ENCODE measurements at places on chromosomes 1 and 21.

- no peak for DNase-seq
Observed at GRCh38 chr1:79797487-79797886, 791.0 kb upstream of the ADGRL4 start.

GRCh38 chr1:203631946-203632345 lies 5.3 kb downstream of the ATP2B4 start:
- no peak for DNase-seq

DNA sequence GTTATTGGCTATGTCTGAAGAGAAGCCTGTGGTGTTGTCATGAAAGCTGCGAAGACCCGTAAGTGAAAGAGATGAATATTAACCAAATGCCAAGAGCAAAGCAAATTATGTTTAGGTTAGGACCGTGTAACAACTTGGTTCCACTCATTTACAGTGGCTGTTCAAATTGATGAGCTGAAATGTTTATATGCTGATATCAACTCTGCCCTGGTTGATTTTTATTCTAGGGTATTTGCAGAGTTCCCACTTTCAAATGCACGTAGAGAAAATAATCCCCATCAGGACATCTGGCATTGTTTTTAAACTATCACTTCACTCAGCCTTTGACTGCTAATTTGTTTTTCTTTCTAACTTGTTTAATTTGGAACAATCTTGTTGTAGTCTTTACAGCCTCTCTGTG lies 581.6 kb upstream of the ADAMTS5 start:
- DNase-seq = no peak

DNA sequence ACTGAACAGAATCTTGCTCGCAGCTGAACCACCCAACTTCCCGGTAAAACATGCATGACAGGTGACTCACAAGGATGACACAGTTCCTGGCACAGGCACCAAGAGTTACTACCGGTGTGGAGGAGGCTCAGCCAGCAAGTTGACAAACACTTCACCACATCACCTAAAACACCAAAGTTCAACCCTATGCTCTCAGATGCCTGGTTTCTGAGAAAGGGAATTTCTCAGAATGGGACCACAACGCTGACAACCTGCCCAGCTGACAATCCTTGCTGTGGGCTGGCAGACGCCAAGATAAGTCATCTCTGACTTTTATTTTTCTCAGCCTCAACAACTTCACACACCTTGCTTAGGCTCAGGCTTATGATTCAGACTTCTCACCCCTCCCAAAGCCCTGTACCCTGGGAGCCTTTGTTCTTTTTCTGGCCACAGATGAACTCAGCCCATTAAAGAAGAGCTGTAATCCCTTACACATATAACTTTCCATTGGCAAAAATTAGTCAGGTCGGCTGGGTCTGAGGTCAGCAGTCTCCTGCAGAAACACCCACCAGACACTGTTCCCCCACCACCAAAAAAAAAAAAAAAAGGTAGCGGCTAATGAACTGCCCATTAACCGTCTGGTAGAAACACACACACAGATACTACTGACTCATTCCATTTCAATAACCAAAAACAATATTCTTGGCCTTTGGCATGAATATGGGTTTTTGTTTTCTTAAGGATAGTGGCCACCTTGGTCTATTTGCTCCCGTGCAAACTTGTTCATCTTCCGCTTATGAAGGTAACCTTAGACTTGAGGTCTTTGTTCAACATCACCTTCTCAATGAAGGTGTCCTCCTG lies 10.8 kb upstream of the TIAM1 start:
- DNase-seq = no peak

DNA sequence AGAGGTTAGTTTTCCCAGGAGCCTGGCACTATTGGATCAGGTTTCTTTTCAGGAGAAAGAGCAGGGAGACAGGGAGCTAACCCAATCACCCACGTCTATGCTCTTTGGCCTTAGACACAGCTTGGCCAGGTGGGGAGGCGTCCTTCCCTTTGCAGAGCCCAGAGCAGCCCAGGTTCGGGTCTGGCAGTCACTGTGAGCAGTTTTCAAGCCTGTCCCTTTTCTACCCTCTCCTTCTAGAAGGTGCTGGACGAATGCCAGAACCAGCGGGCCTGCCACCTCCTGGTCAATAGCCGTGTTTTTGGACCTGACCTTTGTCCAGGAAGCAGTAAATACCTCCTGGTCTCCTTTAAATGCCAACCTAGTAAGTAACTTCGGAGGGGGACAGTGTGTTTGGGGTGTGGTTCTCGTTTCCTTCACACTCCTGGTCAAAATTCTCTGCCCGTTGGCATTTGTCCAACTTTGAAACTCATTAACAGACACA lies 44.9 kb downstream of the EVA1C start:
- no peak for DNase-seq

GRCh38 chr1:4745560-4745959 lies 91.2 kb downstream of the AJAP1 start:
- DNase-seq = no peak

- no peak for DNase-seq
Observed at GRCh38 chr1:239361403-239361802, 25.0 kb upstream of the CHRM3 start.

DNA sequence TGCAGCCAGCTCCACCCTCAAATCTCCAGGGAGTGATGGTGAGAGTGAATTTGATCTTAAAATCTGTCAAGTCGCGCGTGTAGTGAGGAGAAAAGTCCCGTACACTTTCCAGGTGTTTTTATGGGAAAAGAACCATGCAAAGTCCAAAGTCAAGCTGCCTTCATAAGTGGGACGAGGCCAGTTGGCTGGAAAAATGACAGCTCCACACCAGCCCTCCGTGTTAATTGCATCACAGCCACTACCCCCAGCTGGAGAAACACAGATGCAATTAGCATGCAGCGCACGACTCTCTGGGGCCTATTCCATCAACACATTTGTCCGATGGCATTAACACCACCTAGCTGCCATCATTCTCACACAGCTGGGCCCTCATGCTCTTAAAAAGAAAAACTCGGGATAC lies 68.4 kb downstream of the KLHDC7A start:
- DNase-seq = no peak

DNA sequence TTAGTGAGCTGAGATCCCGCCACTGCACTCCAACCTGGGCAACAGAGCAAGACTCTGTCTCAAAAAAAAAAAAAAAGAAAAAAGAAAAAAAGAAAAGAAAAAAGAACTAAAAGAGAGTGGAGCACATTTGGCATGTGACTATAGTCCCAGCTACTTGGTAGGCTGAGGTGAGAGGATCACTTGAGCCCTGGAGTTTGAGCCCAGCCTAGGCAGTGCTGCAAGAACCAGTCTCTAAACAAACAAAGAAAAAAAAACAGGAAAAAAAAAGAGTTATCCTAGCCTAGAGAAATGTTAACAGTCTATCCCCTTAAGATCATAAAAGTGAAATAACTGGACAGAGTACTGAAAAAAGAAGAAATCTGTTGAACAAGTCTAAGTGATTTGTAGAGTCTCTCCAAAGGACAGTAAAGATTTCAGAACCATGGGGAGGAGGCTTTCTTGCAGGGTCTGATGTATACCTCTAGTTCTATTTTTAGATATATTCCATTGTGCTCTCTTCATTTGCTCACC lies 4.5 kb upstream of the PRDX1 start:
- no peak for DNase-seq

- no peak for DNase-seq
Observed at GRCh38 chr1:226708967-226709396, 30.1 kb downstream of the ITPKB start.

DNA sequence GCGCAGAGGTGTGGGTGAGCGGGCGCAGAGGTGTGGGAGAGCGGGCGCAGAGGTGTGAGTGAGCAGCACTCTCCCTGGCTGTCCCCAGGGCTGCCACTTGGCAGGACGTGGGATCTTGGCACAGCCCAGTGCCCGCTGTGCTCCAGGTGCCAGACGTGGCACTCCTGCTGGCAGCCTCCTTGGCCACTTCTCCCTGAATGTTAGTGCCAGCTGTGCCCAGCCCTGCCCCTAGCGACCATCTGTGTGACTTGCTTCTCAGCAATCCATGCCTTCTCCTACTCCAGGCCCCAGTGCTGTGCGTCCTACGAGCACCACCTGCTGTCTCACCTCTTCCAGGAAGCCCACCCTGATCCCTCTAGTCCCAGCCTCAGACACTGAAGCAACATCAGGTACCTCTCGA lies 30.5 kb downstream of the KRTAP10-1 start:
- DNase-seq = no peak

DNA sequence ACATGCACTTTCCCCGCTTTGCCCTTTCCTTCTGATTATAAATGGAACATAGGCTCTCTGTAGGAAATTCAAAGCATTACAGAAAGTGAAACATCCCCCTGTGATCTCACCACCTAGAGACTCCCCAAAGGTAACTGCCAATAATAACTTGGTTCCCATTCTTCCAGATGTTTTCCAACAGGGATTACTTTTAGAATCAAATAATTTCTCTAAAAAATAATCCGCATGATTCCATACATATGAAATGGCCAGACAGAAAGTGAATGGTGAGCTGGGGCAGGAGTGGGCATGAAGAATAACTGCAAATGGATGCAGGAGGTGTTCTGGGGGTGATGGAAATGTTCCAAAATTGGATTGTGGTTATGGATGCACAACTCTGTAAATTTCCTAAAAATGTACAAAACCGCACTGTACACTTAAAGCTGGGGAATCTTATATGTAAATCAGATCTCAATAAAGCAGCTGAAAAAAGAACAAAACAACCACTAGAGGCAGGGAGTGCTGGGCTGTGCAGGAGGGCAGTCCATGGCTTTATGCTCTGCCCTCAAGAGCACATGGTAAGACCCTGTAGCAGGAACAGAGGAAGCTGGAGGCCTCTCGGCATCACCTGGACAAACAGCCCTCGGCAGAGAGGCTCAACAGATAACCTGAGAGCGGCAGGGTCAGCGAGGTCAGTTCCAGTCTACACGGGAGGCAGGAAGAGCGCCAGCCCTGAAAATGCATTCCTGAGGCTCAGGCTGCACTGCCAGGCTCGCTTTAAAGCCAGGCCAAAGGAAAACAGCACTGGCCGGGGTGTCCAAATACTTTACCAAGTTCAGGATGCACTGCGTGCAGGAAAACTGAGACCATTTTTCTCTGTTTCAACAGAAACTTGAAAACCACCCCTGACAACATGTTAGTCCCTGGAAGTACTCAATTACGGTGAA lies 39.7 kb downstream of the CAPZB start:
- DNase-seq = no peak

DNA sequence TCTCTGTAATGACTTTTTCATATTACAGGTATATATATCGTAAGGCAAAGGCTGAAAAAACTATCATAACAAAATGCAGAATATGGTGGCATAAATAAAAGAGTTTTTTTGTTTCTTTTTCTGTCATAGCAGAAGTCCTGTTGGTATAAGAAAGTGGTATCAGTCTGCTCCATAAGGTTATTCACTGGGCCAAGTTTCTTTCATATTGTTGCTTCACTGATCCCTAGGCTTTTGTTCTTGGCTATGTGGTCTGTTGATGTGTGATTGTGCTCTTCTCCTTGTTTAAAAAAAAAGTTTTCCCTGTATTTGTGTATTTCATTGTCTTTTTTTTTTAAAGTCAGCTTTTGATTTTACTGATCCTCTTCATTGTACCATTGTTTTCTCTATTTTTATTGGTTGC lies 26.0 kb downstream of the PTBP2 start:
- DNase-seq = no peak

- no peak for DNase-seq
Observed at GRCh38 chr21:15208786-15209185, 144.0 kb upstream of the NRIP1 start.

Data from right forelimb (tissue), 1 donor.